T-cell (primary cell): ENCODE measurements at places on chromosomes 13 and 19.

DNA sequence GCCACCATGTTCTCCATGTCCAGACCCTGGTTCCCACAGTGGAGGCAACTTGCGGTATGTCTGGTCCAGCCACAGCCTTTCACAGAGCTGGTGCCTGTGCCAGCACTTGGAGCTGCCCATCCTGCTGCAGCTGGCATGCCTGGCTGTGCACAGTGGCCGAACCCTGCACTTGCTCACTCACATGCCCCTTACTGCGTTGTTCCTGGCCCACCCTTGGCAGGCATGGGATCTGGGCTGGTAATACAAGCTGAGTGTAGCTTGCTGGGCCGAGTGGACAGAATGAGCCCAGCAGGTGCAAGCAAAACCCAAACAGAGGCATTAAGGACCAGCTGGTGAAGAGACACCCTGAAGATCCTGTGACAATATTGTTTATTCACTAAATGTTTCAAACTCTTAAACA lies 583.9 kb upstream of the SLITRK6 start:
- no peak for DNase-seq

- no peak for DNase-seq
These were observed 2.0 kb downstream of the MYO9B start for GRCh38 chr19:17077447-17078028.

- DNase-seq = no peak
These were observed 10.6 kb downstream of the CCDC8 start for GRCh38 chr19:46402725-46403124.

- DNase-seq = no peak
These were observed 237.6 kb downstream of the DNAJC15 start for GRCh38 chr13:43260999-43261398.

GRCh38 chr19:51607077-51607476 lies 23.1 kb downstream of the SIGLEC5 start:
- DNase-seq = no peak

DNA sequence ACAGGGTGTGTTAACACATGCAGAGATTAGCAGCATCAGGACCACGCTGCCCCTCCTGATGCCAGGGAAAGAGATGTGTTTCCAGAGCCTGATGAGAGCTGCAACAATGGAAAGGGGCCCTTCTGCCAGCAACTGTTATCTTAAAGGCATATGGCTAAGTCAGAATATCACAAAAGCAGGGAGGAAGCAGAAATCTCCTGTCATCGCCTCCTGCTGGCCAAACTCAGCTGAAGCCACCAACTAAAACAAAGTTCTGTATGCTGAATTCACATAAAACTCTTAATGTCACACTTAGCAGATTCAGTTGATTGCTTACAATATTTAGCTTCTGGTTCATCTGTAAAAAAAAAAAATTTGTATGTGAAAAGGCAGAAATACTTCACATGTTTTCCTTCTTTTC lies 178.2 kb downstream of the GPC5 start:
- no peak for DNase-seq

GRCh38 chr19:39544226-39544903 lies 4.4 kb upstream of the EID2 start:
- DNase-seq = no peak

DNA sequence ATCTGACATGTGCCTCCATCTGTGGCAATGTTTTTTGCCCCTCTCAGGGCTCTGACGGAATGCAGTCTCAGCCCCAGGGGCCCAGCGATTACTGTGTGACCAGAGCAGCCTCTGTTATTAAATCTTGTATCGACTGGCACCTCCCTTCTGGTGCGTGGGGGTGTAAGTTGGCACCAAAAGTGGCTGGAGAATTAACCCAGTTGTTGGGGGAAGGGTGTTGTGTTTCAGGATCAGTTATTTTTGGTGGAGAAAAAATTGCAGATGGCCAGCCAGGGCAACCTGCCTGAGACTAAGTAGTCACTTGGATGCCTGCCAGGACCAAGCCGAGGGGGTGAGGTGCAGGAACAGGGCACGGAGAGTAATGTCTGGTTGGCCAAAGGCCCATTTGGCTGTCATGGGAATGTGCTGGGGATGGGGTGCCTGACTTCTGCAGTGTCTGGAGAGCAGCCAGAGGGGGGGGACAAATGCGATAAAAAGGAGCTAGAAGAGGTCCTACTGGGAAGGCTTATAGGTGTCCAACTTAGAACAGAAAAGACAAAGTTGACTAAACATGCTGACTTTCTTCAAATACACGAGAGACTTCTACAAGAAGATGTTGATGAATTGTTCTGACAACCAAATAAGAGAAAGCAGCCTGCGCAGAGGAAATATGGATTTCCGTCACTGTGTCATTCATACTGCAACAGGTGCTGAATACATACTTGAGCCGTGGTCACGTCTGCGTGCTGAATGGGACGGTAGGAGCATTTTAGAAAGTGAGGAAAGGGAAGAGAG lies 69.8 kb downstream of the SIAH3 start:
- no peak for DNase-seq

DNA sequence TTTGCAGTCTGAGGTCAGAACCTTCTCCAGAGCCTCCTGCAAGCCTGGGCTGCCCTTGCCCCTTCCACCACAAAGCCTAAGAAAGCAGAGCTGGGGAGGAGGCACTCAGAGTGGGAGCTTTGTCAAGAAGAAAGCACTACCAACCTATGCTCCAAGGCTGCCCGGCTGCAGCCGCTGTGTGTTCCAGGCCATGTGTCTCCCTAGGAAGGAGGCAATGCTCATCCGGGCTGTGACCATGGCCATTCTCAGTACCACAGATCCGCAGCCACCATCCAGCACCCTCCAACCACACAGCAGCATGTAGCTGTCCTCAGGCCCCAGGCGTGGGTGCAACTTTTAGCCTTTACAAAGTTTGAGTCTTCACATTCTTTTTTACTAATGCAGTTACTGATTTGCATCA lies 22.0 kb downstream of the CARS2 start:
- no peak for DNase-seq

DNA sequence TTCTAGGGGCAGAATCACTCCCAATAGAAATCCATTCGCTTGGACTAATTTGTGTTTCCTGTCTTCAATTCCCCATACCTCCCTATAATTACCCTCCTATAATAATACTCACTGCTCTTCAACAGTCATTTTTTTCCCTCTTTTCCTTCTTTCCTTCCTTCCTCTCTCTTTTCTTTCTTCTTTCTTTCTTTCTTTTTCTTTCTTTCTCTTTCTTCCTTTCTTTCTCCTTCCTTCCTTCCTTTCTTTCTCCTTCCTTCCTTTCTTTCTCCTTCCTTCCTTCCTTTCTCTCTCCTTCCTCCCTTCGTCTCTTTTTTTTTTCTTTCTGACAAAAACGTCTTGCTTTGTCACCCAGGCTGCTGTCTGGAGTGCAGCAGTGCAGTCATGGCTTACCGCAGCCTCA lies 8.0 kb downstream of the KLK5 start:
- DNase-seq = no peak

DNA sequence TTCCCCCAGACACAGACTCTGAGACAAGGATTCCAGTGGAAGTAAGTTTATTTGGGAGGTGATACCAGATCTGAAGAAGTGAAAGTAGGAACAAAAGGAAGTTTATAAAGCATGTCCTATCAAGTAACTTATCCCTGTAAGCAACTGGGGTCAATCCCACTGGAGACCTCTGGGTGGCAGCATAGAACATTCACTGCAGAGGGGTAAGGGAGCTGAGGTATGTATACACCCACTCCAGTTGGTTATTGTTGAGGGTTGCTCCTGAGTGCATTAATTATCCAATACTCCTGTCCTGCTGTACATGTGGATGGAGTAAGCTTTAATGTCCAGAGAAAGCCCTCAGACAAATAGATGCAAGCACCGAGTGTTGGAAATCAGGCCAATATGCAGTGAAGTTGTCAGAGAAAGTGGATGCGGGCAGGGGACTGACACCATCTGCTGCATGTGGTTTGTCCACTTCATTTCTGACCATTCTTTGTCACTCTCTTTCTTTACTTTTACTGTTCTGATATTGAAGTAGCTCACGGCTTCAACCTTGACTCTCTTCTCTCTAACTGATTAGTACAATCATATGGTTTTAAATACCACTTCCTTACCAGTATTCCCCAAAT lies 46.7 kb downstream of the NOTCH3 start:
- DNase-seq = no peak

- DNase-seq = no peak
These were observed 187.5 kb downstream of the GPC6 start for GRCh38 chr13:93413972-93414717.

DNA sequence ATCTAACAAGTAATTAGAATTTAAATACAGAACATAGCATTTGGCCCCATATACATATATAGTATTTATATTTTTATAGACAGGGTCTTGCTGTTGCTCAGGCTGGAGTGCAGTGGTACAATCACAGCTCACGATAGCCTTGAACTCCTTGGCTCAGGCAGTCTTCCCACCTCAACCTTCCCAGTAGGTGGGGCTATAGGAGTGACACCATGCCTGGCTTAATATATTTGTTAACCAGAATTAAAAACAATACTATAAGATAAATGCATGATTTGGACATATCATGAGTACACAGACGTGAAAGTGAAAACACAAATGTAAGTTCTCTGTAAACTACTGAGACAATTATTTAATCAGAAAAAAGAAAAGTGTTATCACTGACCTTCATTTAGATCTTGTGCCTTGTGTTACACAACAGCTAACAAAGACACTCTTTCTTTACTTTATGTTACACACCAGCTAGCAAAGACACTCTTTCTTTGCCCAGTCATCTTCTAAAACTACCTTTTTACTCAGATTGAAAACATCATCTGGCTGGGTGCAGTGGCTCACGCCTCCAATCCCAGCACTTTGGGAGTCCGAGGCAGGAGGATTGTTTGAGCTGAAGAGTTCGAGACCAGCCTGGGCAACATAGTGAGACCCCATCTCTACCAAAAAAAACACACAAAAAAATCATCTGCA lies 22.6 kb downstream of the CARS2 start:
- DNase-seq = no peak
